GM12878 (cell line): ENCODE measurements at places on chromosomes 1 and 21. TPM values are rescaled to one million over a fixed set of nuclear protein-coding genes. Genes with fewer than 3 reads are reported as not detected.

- no peak for DNase-seq
- no peaks in the 10 kb centered on the region for H3K27me3 ChIP-seq
- H3K4me3 ChIP-seq, result no peak overlapping the region
- no peak overlapping the region for H3K27ac ChIP-seq
Observed at GRCh38 chr1:227225715-227226346, 92.5 kb downstream of the CDC42BPA start.

GRCh38 chr1:208235982-208236761 lies 8.0 kb downstream of the PLXNA2 start:
- no peak overlapping the region for H3K4me3 ChIP-seq
- peaks cover 8% of the 10 kb centered on the region; the same call in 1 of the 2 replicates for H3K27me3 ChIP-seq
- no peak overlapping the region for H3K27ac ChIP-seq
- peaks cover 17% of the 10 kb centered on the region for H3K4me1 ChIP-seq
- H3K36me3 ChIP-seq, result no peaks in the 10 kb centered on the region

DNA sequence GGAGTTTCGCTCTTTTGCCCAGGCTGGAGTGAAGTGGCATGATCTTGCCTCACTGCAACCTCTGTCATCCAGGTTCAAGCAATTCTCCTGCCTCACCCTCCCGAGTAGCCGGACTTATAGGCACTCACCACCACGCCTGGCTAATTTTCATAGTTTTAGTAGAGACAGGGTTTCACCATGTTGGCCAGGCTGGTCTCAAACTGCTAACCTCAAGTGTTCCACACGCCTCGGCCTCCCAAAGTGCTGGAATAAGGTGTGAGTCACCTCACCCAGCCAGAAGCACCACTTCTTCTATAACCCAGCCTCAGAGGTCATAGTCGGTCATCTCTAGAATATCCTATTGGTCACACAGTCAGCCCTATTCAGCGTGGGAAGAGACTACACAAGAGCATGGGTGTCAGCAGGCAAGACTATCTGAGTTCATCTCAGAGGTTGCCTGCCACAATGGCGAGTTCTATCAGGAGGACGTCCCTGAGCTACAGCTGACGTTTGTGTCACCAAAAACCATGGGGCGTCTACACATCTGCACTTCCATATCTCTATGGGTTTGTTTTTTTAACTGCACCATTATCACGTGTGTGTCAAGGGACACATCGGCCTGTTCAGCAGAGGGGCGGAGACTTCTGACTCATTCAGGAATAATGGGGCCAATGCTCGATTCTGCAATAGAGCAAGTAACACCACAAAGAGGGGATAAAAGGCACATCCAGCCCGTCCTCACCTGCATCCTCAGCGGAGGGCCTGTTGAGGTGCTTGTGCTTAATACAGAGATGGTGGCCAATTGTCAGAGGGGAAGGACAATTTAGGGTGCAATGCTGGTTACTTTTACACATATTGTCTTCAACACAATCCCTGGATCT lies 256.3 kb upstream of the IRF2BP2 start:
- peaks cover 8% of the 10 kb centered on the region; the same call in 1 of the 2 replicates for H3K4me1 ChIP-seq
- H3K27me3 ChIP-seq, result no peaks in the 10 kb centered on the region; the same call in 1 of the 2 replicates
- H3K4me3 ChIP-seq, result no peak overlapping the region

BARHL2 gene
- total RNA-seq, result not detected in 2 replicates

- no peaks in the 10 kb centered on the region for H3K27me3 ChIP-seq
- no peak overlapping the region for H3K4me3 ChIP-seq
- no peak overlapping the region for H3K27ac ChIP-seq
Observed at GRCh38 chr1:223873044-223873443, 27.3 kb upstream of the TP53BP2 start.
